Neural crest cell (in vitro differentiated cells): ENCODE measurements at places on chromosomes 1 and 21.

DNA sequence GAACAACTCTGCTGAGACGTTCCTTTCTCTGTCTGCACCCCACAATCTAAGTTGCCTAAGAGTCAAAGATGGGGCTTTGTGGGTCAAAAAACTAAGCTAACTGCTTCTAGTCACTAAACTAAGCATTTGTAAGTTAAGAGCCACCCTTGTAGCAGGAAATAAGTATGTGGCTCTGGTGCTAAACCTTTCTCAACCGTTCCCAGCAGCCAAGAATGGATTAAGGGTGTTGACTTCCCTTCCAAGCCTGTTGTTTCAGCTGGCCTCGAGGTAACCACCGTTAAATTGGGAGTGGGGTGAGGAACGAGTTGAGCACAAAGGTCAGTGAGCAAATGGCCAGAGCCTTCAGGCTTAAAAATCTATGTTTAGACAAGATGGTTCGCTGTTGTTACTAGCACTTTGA lies 169.1 kb downstream of the TRIM33 start:
- DNase-seq, result no peak

- peak; percentile 69 for DNase-seq
These were observed 102.3 kb upstream of the TMPRSS2 start for GRCh38 chr21:41610042-41610839.

DNA sequence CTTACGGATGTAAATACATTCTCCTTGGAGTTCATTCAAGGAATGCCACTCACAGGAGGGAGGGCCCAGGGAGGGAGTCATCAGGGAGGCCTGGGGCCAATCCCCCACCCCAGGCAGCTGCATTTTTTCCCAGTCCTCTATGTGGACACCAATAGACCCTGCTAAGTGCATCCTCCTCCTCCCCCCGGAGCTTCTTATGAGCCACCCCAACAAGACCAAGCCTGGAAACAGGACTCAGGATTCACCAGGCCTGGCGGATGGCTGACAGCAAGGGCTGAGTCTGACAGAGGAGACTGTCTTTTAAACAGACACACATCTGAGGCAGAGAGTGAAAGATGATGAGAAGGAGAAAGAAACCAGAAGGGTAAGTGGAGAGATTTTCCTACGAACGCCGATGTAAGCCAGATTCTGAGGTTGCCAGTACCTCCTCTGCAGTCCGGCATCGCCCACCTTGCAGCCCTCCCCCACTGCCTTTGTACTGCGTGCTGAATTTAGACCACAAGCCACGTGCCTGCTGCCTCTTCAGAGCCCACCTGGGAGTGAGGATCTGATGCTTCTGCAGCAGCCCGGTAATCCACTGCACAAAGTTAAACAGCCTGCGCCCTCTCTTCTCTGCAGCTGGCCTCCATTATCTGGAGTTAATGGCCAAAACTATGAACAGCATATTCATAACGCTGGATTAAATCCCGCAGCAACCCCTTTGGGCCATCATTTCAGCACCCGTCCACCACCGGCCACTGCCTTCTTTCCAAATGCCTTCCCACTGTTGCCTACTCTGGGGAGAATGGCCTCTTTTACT lies 17.6 kb upstream of the SFPQ start:
- DNase-seq, result no peak

DNA sequence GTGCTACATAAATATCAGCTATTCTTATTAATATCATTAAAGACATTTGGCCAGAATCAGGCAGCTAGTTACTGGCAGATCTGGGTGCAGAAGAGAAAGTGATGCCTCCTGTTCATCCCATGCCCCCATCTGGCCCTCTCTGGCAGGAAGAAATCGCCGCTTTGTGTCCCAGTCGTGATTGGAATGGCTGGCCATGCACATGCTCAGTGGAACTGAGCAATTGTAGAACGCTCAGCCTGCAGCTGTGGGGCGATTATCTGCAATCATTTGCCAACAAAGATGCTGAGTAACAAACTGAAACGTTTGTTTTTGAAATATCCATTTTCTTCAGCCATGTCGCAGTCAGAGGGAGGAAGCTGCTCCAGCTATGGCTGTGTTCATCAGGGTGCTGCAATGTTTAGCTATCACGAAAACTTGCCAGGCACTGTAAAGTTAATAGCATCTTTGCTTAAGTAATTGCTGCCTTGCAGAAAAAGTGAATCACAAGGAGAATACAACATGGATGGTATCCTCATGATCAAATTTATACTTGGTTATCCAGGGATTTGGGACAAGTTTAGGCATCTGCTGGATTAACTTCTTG lies 36.5 kb downstream of the NGF start:
- no peak for DNase-seq

- DNase-seq, result no peak
These were observed 107.6 kb upstream of the ETV3 start for GRCh38 chr1:157245823-157246222.

DNA sequence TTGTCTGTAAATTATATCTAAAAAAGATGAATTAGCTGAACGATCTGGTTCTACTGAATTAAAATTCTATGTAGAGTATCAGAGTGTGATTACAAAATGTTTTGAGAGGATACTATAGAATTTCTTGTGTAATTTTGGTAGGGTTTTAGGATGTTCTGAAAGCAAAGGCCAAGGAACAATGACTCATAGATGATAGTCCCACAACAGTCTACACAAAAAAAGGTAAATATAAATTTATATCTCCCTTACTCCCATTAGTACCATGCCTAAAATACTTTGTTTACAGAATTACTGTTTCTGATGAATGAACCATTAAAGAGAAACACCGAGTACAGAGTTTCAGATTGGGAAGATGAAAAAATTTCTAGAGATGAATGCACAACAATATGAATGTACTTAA lies 9.5 kb downstream of the EDEM3 start:
- DNase-seq, result no peak
